ENCODE measurements at places on chromosomes 12 and 14. TPM values are rescaled to one million over a fixed set of nuclear protein-coding genes. Genes with fewer than 3 reads are reported as not detected.

DNA sequence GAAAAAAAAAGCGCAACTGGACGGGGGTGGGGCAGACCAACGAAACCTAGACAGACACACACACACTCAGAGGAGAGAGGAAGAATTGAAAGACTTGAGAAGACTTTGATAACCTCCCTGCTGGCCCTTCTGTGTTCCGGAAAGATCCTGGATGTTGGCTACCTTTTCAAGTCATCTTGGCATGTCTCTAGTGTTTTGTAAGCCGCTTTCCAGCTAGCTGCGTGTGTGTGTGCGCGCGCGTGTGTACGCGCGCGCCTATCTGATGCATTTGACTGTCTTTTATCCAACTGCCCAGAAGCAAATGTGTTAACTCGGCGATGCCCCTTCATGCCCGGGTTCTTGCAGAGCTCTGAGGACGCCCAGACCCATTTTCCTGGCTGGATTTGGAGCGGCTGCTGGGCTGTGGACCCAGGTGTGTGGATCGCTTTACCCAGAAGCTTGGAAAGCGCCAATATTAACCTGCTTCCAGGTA lies 664 bp downstream of the LRFN5 start:
- peak; percentile 4 for DNase-seq

- DNase-seq = peak; percentile 52
These were observed at the start of gene SLC8A3 for GRCh38 chr14:70188659-70189455. Gene SLC8A3 (minus strand): TSS chr14:70188951. CDS start chr14:70168422, 20,529 bp downstream.

STYK1 gene
- 4.6 TPM for total RNA-seq

DNA sequence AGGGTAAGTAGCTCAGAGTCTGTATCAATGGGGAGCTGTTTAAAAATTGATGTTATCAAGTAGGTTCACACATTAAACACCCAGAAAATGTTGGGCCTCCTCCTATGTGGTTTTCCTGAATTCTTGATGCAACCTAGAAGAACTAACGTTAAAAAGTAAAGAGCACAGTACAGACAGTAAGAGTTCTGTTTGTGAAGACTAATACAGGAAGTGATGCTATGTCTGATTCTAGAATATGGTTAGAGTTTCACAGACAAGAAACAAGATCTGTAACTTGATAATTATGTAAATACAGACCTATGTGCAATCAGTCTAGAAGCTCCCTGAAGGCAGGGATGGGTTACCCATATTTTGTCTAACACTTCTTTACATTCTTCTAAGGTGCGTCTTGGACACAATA lies 214.9 kb upstream of the BTG1 start:
- DNase-seq = no peak

GLI1 gene
- 0.17 TPM for total RNA-seq

DNA sequence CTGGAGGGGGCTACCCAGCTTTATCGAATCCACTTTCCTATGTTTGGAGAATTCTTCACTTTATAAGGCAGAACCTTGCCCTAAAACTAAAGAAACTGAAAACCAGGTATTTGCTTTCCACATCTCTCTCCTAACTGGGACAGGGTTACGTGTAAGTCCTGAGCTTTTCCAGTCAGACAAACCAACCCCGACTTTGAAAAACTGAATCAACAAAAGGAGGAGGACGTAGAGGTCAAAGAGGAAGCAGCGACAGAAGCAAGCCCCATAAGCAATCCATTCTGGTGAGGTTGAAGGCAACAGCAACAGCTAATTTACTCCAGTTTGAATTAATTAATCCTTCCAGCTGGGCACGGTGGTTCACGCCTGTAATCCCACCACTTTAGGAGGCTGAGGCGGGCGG lies 47.2 kb downstream of the LRP6 start:
- no peak for DNase-seq

DNA sequence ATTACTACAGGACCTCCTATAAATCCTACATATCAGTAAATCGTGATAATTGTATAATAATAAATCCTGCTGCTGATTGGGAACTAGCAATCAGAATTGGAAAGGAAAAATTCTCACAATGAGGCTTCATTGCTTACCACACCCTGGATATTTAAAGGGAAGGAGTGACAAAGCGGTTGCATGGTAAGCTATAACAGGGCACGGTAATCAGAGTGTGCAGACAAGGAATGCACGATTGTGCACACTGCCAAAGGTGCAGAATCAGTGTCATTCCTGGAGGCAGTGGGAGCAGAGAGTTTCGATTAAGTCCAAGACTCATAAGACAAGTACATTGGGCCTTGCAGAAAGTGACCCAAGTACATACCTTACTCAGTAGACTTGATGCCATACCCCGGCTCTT lies 277.5 kb upstream of the NPAS3 start:
- no peak for DNase-seq

GRCh38 chr12:67681105-67681778 lies 32.7 kb downstream of the DYRK2 start:
- DNase-seq = peak; percentile 42

DNA sequence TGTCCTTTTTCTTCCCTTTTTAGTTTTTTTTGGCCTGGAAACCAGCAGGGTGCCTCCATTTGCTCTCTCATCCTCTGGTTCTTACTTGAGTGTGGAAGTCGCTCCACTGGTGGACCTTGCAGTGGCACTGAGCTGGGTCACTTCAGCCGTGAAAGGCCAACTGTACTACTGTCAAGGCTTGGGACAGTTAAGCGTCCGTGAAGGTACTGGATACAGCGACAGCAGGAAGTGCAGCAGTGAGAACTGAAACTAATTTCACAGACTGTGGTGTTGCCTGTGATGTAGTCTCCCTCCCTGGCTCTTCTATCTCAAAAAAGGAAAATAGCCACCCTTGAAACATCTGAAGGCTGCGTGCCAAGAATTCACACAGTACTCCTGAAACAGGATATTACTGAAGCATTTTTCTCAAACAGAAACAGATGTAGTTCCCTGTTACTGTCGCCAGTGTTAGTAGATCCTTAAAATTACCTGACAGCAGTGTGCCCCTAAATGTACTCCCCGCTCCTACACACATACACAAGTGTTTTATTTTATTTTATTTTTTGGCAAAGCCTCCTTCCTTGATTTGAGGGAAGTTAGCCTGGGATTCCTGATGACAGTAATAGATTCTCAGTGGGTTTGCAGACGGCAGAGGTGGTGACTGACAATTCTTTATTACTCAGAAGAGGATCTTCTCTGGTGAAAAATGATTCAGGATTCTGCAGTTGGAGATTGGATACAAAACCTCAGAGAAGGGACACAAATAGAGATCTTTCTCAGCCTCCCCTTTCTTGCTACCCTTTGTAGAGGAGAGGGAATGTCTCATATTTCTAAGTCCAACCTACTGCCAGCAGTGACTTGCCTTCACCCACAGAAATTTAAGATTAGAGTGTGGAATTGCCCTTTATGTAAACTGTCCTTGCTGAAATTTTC lies 4.4 kb downstream of the SUSD6 start:
- peak; percentile 79 for DNase-seq

DNA sequence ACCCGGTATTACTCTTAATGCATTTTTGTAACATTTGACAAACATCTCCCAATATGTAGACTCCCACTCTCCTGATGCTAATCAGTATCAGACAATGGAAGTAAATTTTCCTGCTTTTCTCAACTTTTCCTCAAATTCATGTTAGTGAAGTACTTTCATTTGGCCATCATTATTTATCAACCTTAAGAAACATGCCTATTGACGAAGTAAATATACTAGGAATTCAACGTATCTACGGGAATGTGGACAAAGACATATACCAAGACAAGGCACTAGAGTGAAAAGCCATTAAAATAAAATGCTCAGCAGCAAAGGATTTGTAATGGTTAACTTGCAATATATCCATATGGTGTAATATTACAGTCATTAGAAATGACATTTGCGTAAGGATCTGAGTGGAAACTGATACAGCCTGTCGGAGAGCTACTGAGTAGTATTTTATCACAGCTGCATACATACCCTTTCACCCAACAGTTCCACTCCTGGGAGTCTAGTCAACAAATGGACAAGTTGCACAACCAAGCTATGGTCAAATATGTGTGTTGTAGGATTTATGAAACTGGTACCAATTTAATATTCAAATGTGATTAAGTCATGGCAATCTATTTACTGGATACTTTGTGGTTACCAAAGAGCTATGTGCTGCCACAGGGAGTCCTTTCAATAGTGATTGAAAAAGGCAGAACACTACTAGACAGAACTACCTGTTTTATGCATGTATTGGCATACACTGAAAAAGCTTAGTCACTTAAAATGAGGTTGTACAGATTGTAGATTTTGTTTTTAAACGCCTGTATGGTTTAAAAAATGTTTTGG lies 26.5 kb downstream of the NUDT4 start:
- no peak for DNase-seq

- peak; percentile 10 for DNase-seq
These were observed 217.8 kb downstream of the KIF26A start for GRCh38 chr14:104356020-104356737.

GRCh38 chr12:27279826-27280225 lies 35.7 kb downstream of the STK38L start:
- no peak for DNase-seq

KRT1 gene
- total RNA-seq = not detected

DNA sequence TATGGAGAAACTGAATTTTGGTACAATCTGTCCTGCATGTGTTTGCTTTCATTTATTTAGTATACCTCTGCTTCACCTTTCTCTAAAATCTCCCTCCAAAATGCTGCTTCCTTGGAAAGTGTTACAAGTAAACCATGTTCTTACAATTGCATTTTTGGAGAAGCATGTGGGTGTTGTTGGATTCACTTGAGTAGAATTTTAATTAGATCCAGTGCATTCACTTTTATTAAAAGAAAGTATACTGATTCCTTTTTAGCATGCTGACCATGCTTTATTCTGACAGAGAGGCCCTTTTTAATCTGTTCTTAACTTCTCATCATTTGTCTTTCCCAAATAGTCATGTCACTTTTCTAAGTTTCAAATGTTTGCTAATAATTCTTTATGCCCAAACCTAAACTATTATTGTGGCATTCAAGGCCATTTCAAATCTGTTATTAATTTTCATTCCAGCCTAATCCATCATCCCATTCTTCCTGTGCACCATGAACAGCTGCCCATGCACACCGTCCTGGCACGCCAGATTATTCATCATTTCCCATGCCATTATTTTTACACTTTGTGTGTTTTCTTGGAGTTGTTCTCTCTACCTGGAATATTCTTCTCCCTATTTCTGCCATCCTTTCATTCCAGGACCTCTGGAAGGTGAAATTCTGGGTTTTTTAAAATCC lies 90.7 kb downstream of the METTL25 start:
- DNase-seq = no peak

GRCh38 chr12:47378222-47378582 lies 298.4 kb upstream of the AMIGO2 start:
- DNase-seq = no peak

- no peak for DNase-seq
These were observed 485.0 kb downstream of the SNAPC1 start for GRCh38 chr14:62247266-62247665.

DNA sequence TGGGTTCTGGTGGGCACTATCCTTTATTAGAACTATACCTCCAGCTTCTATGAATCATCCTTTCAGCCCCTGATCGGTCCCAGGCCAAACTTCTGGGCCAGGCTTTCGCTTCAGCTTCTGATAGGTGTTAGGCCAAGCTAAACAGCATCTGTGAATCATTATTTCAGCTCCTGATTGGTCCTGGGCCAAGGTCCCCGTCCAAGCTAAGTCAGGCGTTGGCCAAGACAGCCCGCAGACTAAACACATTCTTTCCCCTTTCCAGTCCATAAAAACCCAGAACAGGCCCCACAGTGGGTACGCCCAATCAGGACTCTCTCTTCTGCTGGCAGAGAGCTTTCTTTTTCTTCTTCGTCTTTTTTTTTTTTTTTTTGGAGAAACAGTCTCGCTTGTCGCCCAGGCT lies 1808.9 kb upstream of the SEL1L start:
- DNase-seq = no peak

All from dermis blood vessel endothelial cell (primary cell).